Tibial nerve (tissue), 4 donors: ENCODE measurements at places on chromosomes 11 and 22. TPM values are rescaled to one million over a fixed set of nuclear protein-coding genes. Genes with fewer than 3 reads are reported as not detected.

Gene SLC22A25
- not detected for total RNA-seq

Gene ENTHD1
- total RNA-seq: 0.42 TPM

GRCh38 chr11:11807811-11808782, 33.7 kb upstream of the USP47 start:
- no peak overlapping the region for H3K4me3 ChIP-seq
- peak overlapping the region; percentile 19 for H3K27ac ChIP-seq
- no peak for DNase-seq
- H3K27me3 ChIP-seq: no peaks in the 10 kb centered on the region
- no peaks in the 10 kb centered on the region for H3K4me1 ChIP-seq

GRCh38 chr11:119684361-119685110, 44.5 kb downstream of the NECTIN1 start:
- no peaks in the 10 kb centered on the region for H3K27me3 ChIP-seq
- no peak overlapping the region for H3K27ac ChIP-seq
- no peak for DNase-seq
- H3K36me3 ChIP-seq: no peaks in the 10 kb centered on the region
- no peak overlapping the region for H3K4me3 ChIP-seq
- peaks cover 33% of the 10 kb centered on the region for H3K4me1 ChIP-seq

DNA sequence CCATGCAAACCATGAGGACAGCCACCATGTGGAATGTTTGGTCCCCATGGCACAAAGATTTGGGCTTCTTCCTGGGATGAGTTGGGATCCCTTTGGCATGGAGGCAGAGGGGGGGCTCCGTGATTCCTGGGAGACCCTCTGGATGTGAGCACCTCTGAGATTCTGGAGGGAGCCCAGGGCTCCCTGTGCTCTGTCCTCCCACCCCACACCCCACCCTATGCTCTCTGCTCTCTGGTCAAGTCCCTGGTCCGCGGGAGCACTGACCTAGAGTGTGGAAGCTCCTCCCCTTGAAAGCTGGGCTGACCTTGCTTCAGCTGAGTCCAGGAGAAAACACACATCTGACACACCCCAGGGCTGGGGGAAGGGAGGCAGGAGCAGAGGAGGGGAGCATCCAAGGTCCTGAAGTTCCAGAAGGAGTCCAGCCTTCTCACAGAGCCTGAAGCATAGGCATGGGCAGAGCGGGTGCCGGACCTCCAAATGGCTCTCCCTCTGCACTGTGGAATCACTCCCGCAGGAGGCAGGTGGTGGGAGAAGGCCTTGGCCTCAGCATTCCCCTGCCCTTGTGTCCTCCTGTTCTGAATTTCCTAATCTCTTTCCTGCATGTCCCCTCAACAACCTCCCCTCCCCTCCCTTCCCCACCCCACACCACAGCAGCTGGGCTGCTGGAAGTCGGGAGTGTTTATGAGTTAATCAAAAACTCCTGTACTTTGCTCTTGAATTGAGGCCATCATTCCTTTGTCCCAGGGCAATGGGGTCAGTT, 25.7 kb upstream of the OAF start:
- no peaks in the 10 kb centered on the region for H3K27me3 ChIP-seq
- H3K36me3 ChIP-seq: no peaks in the 10 kb centered on the region
- no peaks in the 10 kb centered on the region for H3K4me1 ChIP-seq
- H3K27ac ChIP-seq: peak overlapping the region; percentile 82

Gene APOL3
- total RNA-seq: 88.6 TPM

GRCh38 chr11:128477811-128478210, 109.5 kb downstream of the ETS1 start:
- H3K36me3 ChIP-seq: peaks cover 35% of the 10 kb centered on the region
- no peak for DNase-seq
- peak overlapping the region; percentile 34 for H3K27ac ChIP-seq
- H3K4me1 ChIP-seq: peaks cover 59% of the 10 kb centered on the region
- H3K27me3 ChIP-seq: no peaks in the 10 kb centered on the region
- H3K4me3 ChIP-seq: no peak overlapping the region

Gene PHLDA2
- 4.4 TPM for total RNA-seq

- no peak for DNase-seq
- H3K4me3 ChIP-seq: no peak overlapping the region
- H3K4me1 ChIP-seq: no peaks in the 10 kb centered on the region
These were observed 95.6 kb downstream of the UVRAG start for GRCh38 chr11:75910426-75911145.

- no peaks in the 10 kb centered on the region for H3K36me3 ChIP-seq
- H3K27ac ChIP-seq: peak overlapping the region; percentile 72
- H3K27me3 ChIP-seq: no peaks in the 10 kb centered on the region
These were observed 90.1 kb downstream of the ETS1 start for GRCh38 chr11:128497061-128497775.

Gene KLHDC7B
- not detected for total RNA-seq

- no peak for DNase-seq
- no peak overlapping the region for H3K4me3 ChIP-seq
- H3K27ac ChIP-seq: no peak overlapping the region
- no peaks in the 10 kb centered on the region for H3K27me3 ChIP-seq
- no peaks in the 10 kb centered on the region for H3K4me1 ChIP-seq
These were observed 661.9 kb downstream of the CNTN5 start for GRCh38 chr11:99682646-99683045.

DNA sequence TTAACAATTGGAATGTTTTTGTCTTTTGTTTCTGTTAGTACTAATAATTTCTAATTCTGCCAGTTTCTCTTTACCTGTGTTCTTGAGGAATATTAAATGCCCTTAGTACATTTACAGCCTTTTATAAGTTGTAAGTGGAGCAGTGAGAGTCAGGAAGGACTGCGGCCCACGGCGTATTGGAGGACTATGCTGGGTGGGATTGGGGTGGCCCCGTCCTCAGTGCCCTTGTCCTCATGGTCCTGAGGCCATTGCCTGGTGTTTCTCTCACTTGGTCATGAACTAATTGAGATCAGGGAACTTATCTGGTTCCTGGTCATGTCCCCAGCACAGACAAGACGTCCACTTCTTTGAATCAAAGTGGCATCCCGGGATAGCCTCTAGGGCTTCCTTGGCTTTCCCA, 3.3 kb downstream of the TUB start:
- H3K27ac ChIP-seq: no peak overlapping the region
- no peaks in the 10 kb centered on the region for H3K36me3 ChIP-seq
- no peaks in the 10 kb centered on the region for H3K27me3 ChIP-seq
- H3K4me3 ChIP-seq: no peak overlapping the region
- no peak for DNase-seq

Gene GPR83
- not detected for total RNA-seq

DNA sequence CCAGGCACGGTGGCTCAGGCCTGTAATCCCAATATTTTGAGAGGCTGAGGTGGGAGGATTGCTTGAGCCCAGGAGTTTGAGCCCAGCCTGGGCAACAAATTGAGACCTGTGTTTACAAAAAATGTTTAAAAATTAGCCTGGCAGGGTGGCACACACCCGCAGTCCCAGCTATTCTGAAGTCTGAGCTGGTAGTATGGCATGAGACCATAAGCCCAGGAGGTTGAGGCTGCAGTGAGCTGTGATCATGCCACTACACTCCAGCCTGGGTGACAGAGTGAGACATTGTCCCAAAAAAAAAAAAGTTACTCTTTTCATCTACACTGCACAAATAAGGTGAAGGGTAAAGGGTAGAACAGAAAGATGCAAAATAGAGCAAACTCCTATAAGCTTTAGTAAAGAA, 22.3 kb upstream of the PPP2R1B start:
- no peak overlapping the region for H3K27ac ChIP-seq
- no peak overlapping the region for H3K4me3 ChIP-seq
- H3K27me3 ChIP-seq: no peaks in the 10 kb centered on the region
- no peaks in the 10 kb centered on the region for H3K4me1 ChIP-seq
- peaks cover 41% of the 10 kb centered on the region for H3K36me3 ChIP-seq

DNA sequence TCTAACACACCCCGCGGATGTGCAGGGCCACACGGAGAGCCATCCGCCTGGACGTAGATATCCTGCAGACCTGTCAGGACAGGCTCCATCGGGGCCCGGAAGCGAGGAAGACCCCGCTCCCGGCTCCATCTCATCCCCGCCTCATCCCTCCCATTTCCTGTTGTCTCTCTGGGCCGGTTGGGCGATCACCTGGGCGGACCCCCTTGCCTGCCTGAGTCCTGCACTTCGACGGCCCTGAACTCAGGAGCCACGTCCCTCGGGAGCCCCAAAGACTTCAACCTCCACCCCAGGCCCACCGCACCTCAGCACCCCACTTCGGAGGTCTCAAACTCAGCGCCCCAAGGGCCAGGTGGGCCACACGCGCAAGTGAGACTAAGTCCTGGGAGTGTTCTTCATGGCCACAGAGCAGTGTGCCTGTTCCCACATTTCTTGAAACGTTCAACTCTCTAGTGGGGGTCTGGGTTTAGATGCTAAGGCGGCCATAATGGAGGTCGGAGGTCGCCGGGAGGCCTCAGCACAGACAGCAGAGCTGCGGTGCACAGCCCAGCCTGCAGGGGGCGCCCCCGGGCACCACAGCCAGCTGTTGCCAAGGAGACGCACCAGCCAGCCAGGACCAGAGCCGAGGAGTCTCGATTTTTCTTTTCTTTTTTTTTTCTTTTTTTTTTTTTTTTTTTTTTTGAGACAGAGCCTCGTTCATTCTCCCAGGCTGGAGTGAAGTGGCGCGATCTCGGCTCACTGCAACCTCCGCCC, 26.0 kb upstream of the FADD start:
- no peaks in the 10 kb centered on the region for H3K27me3 ChIP-seq
- no peaks in the 10 kb centered on the region for H3K4me1 ChIP-seq
- H3K4me3 ChIP-seq: no peak overlapping the region
- no peaks in the 10 kb centered on the region for H3K36me3 ChIP-seq
- no peak for DNase-seq

DNA sequence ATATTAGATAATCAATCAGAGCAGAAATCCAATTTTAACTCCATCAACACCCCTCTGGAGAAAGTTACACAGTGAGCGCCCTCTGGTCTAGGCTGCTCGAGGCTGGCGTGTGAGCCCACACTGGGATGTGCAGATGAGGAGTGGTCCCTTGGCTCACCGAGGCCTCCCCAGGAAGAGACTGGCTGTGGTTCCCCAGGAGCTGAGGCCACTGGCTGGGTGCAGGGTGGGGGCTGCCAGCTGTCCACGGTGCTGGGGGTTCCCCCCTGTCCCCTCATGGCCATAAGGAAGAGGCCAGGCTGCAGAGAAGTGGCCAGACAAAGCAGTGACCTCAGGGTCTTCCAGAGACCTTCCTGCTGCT, 750.7 kb downstream of the BRD1 start:
- H3K4me1 ChIP-seq: peaks cover 13% of the 10 kb centered on the region
- H3K36me3 ChIP-seq: no peaks in the 10 kb centered on the region
- H3K27ac ChIP-seq: no peak overlapping the region
- no peak overlapping the region for H3K4me3 ChIP-seq
